Activated CD4-positive, alpha-beta T cell treated with anti-CD3 and anti-CD28 coated beads, Interleukin-2, amount 50 U/mL, for 48 hours (primary cell): ENCODE measurements at places on chromosomes 12 and 14.

GRCh38 chr12:93833946-93834345, 156.8 kb downstream of the CRADD start:
- no peak for DNase-seq

GRCh38 chr12:93106910-93107309, 177.8 kb upstream of the EEA1 start:
- peak; percentile 11 for DNase-seq

GRCh38 chr14:74348241-74348734, at the start of gene VRTN:
Gene VRTN, plus strand, starts transcription at chr14:74348471. Its CDS starts 8,313 bp downstream, at chr14:74356784.
- DNase-seq, result no peak

GRCh38 chr12:109892748-109893147, 7.3 kb upstream of the TCHP start:
- DNase-seq, result no peak

DNA sequence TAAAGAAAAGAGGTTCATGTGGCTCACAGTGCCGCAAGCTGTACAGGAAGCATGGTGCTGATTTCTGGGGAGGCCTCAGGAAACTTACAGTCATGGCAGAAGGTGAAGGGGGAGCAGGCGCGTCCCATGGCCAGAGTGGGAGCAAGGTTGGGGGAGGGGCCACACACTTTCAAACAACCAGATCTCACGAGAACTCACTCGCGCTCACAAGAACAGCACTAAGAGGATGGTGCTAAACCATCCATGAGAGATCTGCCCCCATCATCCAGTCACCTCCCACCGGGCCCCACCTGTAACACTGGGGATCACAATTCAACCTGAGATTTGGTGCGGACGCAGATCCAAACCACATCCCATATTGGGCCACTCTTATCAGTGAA, 80.5 kb downstream of the CCDC92 start:
- DNase-seq, result no peak

- DNase-seq, result no peak
Observed at GRCh38 chr14:93041830-93042229, 73.9 kb downstream of the ITPK1 start.

- DNase-seq, result no peak
Observed at GRCh38 chr14:71301611-71302010, 394.4 kb downstream of the PCNX1 start.

DNA sequence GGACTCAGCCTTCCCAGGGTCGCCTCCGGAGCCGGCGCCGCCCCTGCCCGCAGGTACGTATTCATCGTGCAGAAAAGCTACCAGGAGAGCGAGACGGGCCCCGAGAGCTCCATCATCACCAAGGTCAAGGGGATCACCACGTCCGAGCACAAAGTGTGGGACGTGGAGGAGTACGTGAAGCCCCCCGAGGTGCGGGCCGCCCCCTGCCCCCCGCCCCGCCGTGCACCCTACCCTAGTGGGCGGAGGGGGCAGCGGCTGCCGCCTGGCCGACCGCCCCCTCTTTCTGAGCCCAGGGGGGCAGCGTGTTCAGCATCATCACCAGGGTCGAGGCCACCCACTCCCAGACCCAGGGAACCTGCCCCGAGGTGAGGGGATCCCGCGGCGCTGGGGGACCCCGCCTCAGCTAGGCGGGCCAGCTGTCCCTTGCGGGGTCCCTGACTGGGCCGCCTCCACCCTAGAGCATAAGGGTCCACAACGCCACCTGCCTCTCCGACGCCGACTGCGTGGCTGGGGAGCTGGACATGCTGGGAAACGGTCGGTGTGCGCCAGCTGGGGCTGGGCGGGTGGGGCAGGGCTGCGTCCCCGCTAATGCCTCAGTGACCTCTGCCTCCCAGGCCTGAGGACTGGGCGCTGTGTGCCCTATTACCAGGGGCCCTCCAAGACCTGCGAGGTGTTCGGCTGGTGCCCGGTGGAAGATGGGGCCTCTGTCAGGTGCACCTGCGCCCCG, 973 bp downstream of the P2RX2 start:
- DNase-seq, result no peak

DNA sequence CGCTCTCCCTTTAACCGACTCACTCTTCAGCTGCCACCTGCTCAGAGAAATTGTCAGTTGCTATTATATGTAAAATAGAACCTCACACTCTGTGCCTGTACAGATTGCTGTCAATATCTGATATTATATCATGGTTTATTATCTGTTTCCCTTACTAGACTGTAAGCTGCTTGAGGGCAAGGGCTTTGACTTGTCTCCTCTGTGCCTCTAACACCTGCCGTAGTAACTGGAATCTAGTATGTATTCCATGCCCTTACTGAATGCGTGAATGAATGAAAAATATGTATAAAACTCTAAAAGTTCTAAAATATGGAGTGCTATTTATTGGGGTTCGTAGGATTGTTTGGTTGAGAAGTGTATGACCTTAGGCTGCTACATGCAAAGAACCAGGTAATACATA, 1.7 kb upstream of the CD69 start:
- DNase-seq, result no peak

- DNase-seq, result no peak
Observed at GRCh38 chr14:44732144-44732543, 225.1 kb upstream of the FSCB start.

GRCh38 chr12:1913377-1914113, 4.9 kb downstream of the CACNA2D4 start:
- no peak for DNase-seq

- no peak for DNase-seq
Observed at GRCh38 chr12:118342090-118342489, 30.6 kb downstream of the TAOK3 start.

DNA sequence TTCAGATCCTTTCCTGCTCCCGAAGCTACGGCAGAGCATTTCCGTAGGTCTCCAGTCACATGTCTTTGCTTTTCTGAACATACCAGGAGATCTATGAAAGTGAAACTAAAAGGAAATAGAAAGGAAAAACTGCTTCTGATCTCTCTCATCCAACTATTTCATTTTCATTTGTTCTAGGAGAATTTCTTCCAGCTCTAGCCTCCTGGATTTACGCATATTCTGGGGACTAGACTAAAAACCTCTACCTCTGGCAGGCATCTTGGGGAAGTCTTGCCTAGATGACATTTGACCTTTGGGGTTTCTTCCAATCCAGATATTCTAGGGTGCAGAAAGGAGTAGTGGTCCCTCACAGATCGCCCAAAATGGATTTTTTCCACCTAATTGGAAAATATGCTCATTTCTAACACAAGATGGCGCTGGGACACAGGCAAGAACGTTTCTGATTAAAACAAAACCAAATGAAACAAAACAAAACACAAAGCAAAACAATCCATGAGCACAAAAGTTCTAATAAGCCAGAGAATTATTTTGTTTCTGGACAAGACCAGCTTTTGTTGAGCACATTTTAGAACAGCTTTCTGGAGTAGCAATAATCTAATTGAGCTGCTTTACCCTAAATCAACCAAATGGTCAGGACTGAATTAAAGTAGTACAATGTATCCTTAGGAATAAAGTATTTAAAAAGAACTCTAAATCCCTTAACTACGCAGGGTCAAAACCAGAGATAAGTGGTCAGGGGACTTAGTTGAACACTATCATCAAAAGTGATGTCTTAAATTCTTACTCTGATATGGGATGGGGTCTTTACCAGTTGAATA, 12.3 kb upstream of the PARP11 start:
- peak; percentile 38 for DNase-seq

GRCh38 chr12:112908548-112908947, 1.8 kb downstream of the OAS1 start:
- peak; percentile 31 for DNase-seq

- no peak for DNase-seq
Observed at GRCh38 chr12:46147144-46147543, 121.7 kb downstream of the SLC38A1 start.

DNA sequence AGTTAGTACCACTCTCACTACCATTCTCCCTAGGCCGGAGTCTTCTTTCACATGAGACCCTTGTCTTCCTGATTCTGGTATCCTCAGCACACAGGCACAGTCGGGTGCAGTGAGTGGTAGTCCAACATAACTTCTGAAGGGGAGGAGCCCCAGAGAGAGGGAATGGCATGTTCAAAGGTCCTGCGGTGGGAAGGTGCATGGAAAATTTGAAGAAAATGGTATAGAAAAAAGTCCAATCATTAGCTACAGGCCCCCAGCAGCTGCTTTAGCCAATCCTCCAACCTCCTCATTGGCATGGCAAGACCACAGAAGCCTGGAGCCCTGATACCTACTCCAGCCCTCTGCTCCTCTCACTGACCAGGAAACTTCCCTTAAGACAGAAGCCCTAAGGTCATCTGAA, 96.6 kb downstream of the ZFP36L1 start:
- DNase-seq, result no peak

GRCh38 chr12:51188359-51189051, 15.6 kb upstream of the TFCP2 start:
- DNase-seq, result no peak

DNA sequence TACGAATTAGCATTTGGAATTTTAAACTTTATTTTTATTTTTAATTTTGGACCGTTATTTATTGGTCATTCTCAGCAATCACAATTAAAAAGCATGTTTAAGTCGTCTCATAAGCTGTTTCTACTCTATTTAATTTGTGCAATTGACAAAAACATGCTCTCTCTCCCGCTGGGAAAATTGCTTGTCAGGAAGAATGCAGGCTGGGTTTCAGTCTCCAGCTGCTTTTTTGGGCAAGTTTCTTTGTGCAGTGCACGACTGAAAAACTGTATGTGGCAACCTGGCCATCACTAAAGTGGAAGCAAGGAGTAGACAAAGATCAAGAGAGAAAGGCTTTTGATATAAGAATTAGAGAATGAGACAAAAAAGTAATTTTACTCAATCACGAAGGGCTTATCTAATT, 941.5 kb upstream of the MDGA2 start:
- DNase-seq, result no peak

GRCh38 chr12:75364919-75365318, 26.0 kb upstream of the GLIPR1L2 start:
- DNase-seq, result no peak

DNA sequence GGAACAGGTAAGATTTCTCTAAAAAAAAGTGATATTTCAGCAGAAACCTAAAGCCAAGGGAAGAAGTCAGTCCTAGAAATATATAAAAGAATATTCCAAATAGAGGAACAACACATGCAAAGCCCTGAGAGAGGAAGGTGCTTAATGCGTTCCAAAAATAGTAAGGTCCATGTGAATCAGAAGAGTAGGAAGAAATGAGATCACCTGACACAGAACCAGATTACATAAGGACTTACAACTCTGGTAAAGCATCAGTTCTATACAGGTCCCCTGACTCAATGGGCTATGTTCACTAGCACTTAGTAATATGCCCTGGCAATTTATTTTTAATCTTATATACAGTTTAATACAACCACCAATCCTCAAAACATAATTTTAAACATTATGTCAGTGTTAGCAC, 30.0 kb downstream of the SENP1 start:
- DNase-seq, result no peak

- DNase-seq, result no peak
Observed at GRCh38 chr12:16325426-16325825, 22.0 kb upstream of the MGST1 start.

GRCh38 chr14:33842299-33842698, 108.6 kb downstream of the EGLN3 start:
- DNase-seq, result no peak

GRCh38 chr12:103809154-103809553, 31.9 kb downstream of the NT5DC3 start:
- DNase-seq, result no peak

- no peak for DNase-seq
Observed at GRCh38 chr12:128840862-128841468, 12.3 kb upstream of the GLT1D1 start.

GRCh38 chr12:4278329-4279197, 5.0 kb downstream of the CCND2 start:
- DNase-seq, result no peak

- DNase-seq, result no peak
Observed at GRCh38 chr12:34301251-34302130, 279.2 kb downstream of the ALG10 start.

DNA sequence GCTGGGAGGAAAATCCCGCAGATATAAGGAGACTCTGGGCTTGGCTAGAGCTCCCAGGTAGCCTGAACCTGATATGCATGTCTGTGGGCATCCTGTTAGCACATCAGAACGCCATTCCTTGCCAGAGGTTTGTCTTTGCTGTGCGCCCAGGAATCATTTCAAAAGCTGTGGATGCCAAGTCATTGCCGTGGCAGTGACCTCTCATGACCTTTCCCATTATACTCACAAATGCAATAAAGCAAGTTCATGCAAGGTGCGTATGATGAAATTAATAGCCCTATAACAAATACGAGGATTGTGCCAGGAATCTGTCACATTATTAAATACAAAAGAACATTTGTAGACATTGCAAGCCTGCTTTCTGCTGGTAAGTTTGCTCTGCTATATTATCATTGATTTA, 229.1 kb upstream of the PELI2 start:
- DNase-seq, result no peak

- DNase-seq, result no peak
Observed at GRCh38 chr12:133010657-133011297, 24.6 kb downstream of the ZNF26 start.

- no peak for DNase-seq
Observed at GRCh38 chr14:56862836-56863235, 52.6 kb upstream of the OTX2 start.

DNA sequence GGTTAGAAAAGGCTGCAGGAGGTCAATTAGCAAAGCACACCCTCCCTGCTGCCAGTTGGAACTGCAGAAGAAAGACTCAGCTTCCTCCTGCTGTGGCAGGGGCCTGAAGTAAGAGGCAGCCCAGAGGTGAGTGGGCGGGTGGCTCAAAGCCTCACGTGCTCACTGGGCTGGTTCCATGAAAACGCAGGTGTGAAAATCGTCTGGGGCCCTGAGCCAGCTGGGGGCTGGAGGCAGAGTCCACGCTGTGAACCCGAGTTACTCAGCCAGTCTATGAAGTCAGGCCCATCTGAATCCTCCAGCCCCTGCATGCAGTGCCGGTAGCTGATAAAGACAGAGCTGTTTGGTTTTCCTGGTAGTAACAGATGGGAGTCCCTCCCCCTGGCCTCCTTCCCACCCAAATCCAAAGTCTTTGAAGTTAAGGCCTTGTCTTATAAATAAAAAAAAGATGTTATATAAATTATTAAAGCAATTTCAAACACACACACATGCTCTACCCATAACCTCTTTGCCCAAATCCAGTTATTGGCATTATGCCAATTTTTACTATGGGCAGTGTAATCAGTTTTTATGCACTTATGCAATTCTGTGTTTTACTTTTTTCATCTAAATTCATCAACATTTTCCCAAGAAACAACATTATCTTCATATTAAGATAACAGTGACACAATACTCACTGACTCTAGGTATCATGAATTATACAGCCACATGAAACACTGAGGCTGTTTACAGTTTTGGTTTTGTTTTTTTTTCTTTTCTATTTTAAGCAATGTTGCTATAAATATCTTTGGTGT, 57.9 kb upstream of the PNMA1 start:
- DNase-seq, result peak; percentile 78

GRCh38 chr14:74424606-74425005, 1.4 kb downstream of the SYNDIG1L start:
- no peak for DNase-seq

- DNase-seq, result no peak
Observed at GRCh38 chr12:31466768-31467167, 124.2 kb downstream of the DENND5B start.
